ENCODE measurements at places on chromosomes 5 and 9.

DNA sequence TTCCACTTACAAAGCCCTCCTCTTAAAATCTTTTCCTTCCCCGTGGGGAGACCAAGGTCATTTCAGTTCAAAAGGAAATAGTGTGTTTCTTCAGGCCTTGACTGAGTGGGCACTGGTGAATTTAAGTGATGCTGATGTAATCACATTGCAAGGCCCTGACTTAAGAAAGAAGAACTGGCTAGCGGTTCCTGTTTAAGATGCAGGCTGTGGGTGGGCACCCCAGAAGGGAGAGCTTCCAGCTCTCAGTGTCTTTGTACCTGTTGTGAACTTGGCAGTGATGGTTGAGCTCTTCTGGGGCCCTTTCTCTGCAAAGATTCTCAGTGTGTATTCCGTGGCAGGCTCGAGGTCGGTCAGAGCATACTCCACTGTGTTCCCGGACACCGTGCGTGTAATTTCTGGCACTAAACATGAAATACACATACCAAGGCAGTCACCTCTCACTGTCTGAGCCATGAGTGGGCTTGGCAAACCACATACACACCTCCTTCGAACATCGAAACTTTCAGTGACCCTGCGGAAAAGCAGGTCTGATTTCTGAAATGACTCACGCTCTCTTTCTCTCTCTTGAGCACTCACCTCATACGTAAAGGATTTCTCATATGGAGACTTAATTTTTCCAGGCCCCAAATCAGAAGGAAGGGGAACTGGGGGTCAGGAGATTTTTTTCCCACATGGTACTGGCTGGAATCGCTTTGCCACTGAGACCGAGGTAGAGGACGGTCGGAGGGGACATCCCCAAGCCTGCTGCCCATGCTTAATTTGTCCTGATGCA, 81.9 kb downstream of the TNC start:
- peak; percentile 83 for DNase-seq

DNA sequence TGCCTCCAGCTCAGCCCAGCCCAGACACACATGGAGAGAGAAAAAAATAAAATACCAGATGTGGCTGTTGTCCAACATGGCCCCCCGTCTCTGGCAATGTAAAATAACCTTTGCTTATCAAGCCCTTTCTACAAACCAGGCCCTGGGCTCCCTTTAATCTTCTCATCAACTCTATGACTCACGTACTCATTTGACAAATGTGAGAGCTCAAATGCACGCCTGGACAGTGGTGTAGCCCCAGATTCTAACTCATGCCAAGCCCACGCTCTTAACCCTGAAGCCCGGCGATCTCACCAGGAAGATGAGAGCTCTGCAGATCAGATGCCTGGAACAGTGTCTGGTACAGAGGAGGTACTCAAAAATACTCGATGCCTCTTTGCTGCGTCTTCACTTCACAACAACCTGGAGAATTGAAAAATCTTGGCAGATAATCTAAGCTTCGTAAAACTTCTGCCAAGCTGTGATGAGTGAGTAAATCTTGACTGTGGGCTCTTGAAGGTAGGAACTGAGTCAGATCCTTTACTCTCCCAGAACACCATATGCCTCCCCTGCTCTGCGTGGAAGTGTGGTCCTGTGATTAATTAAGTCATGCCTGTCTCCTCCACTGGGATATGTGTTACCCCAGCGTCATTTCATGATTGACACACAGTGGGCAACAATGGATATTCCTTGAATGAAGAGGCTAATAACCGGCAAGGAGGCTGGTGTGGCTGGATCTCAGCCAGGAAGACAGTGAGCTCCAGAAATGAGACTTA, 102.0 kb upstream of the FSTL4 start:
- no peak for DNase-seq

GRCh38 chr5:56211298-56211865, 21.7 kb downstream of the ANKRD55 start:
- peak; percentile 80 for DNase-seq

DNA sequence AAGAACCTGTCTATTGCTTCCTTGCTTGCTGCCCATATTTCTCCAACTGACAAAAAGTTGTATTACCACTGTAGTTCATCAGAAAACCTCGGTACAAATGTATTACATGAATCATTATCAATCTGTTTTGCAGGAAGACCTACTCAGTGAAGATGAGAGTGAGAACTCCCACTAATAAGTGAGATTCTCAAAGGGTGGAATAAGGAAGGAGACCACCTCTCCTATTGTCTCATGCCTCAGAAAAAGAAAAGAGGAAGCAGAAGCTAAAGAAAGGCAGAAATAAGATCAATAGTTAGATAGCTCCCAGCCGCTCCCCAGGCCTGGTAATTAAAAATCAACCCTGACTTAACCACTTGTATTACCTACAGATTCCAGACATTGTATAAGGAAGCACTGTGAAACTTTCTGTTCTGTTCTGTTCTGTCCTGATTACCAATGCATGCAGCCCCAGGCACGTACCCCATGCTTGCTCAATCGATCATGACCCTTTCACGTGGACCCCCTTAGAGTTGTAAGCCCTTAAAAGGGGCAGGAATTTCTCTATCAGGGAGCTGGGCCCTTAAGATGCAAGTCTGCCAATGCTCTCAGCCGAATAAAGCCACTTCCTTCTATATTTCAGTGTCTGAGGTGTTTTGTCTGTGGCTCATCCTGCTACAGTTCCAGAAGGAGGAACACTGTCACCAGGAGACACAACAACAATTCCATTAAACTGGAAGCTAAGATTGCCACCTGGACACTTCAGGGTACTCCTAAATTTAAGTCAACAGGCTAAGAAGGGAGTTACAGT, 152.5 kb upstream of the COX7C start:
- no peak for DNase-seq

- peak; percentile 25 for DNase-seq
Observed at GRCh38 chr5:37619353-37619752, 220.5 kb downstream of the GDNF start.

DNA sequence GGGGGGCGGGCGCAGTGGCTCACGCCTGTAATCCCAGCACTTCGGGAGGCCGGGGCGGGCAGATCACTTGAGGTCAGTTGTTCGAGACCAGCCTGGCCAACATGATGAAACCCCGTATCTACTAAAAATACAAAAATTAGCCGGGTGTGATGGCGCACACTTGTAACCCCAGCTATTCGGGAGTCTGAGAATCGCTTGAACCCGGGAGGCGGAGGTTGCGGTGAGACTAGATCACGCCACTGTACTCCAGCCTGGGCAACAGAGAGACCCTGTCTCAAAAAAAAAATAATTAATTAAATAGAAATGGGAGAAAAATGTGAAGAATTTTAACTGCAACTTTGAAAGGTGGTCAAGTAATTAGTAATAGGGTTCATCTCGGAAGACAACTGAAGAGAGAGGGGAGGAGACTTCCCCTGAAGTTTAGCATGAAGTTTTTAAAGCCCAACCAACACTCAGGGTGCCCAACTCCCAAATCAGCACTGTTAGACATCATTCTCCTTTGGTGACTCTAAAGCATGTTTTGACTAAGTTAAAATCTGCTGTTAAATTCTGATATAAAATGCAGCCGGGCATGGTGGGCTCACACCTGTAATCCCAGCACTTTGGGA, 1.4 kb upstream of the CSNK1A1 start:
- DNase-seq, result no peak
